ENCODE measurements at places on chromosomes 13 and 19.

DNA sequence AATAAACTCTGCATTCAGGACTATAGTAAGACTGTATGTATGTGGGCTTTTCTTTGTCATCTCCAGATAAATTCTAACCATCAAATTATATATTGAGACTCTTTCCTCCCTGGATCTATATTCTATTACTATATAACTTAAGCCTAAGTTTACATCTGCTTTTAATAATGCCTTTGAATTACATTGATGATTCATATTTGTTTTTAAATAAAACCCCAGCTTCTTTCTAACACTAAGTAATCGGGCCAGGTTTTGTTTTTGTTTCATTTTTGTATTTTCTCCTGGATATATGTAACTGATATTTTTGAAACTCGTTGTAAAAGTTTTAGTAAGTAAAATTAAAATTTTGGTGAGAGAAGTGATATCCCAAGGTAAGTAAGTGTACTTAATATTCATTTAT is 1599.1 kb downstream of the PCDH9 start:
- DNase-seq, result no peak

DNA sequence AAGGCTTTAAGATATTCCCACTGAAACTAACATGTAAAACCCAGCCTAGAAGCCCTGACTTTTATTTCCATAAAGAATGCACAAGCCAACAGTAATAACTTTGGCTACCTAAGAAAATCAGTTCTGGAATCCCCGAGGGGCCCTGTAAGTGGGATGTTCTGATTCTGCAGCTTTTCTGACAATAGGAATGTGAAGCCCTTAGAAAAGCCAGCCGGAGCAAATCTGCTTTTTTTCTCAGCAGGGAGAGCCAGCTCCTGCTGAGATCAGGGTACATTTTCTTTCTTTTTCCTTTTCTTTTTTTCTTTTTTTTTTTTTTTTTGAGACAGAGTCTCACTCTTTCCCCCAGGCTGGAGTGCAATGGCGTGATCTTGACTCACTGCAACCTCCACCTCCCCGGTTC is 8.0 kb upstream of the GARRE1 start:
- DNase-seq, result no peak

DNA sequence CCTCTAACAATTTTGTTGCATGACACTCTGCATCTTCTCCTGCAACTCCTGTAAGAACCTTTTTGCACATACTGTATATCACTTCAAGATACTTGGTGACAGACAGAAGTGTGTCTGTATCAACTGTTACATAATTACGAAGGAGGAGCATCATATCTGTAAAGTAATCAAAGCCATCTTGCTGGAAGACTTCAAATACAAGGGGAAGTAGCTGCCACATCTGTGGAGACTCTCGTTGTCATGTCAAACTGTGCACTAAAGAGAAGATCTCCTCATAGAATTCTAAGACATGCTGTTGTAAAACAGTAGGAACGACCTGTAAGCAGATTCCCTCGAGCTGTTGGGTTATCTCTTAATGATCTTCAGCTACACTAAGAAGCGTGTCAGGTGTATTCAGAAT is 38.0 kb upstream of the SPATA13 start:
- no peak for DNase-seq

DNA sequence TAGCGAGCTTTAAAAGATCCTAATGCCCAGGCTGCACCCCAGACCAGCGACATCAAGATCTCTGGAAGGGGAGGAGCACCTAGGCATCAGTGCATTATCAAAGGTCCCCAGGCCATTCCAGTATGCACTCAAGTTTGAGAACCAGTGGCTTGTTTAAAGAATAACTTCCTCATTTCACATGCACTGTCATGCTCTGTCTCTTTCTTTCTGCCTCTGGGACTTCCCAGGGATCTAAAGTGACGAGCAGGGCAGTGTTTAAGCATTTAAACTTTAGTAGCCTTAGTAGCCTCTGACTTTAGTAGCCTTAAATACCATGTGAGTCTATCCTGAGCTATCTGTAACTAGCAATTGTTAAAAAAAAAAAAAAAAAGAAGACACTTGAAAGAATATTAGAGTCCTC is 8.9 kb upstream of the FARP1 start:
- no peak for DNase-seq

DNA sequence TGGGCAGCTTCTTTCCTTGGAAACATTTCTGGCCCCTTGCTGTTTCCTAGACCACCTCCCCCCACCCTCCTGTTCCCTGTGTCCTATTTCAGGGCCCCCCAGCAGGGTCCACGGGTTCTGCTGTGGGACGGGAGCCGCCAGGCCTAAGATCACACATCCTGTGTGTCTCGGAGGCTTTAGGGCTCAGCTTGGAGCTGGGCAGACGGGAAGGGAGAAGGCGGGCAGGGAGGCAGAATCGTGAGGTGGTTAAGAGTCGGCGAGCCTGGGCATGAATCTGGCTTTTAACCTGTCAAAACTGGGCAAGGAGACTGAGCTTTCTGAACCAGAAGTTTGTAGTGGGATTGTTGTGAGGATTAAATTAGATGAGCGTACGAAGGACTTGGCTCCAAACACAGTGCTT is 4.8 kb downstream of the KCNC3 start:
- DNase-seq, result no peak

- no peak for DNase-seq
Measured at GRCh38 chr13:30618186-30618929, 638 bp downstream of the USPL1 start.

- no peak for DNase-seq
Measured at GRCh38 chr13:20446405-20446804, 79.3 kb downstream of the CRYL1 start.

GRCh38 chr19:52237771-52238400 is 31.5 kb upstream of the ZNF766 start:
- DNase-seq, result peak; percentile 14

All from stimulated activated CD4-positive, alpha-beta T cell treated with anti-CD3 and anti-CD28 coated beads, TNF-alpha, amount 100 ng/mL, for 48 hours (primary cell).